OCI-LY7 (cell line): ENCODE measurements at places on chromosomes 12 and 14.
A peak's percentile ranks its signal among the peaks of the same experiment; 100 is the strongest.

GRCh38 chr12:113910751-113911272 lies 55.3 kb downstream of the RBM19 start:
- DNase-seq = no peak

DNA sequence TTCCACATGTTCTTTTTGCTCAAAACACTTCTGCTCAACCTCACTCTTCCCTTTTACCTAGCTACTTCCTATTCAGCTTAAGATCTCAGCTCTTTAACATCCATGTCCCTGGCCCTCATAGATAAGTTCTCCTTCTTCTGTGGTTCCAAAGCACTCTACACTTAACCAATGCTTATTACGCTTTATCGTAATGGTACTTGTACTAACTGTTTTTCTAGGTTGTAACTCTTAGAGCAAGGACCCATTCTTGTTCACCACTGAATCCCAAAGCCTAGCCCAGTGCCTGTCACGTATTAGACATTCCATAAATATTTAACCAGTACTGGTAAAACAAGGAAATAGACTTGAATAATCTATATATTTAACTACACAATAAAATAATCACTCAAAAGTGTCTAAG lies 5.3 kb downstream of the SLC41A2 start:
- no peak for DNase-seq

GRCh38 chr12:101696251-101697196 lies 916 bp upstream of the CHPT1 start:
- DNase-seq = peak; percentile 31

DNA sequence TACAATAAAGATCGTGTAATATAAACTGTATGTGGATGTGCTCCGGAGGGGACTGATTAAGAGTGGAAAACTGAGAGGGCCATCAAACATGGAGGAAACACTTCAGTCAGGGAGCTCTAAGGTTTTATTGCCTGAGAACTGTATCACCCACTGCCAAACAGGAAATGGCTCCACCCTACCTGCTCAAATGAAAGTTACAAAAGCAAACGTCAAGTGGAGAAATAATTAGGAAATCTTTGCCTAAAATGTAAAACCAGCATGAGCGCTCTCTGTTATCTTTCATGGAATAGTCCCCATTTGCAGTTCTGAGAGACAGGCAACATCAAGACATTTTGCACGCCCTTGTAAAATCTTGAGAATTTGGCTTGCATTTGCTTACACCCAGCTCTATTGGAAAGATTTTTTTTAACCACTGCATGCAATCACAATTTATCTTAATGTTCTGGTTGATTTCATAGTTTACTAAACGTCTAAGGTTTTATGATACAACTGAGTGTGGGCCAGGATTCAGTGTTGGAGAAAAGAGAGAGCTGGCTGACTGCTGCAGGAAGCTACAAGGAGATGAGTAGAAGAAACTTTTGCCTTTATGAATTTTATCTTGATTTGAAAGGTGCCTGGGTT lies 344.0 kb upstream of the PRICKLE1 start:
- DNase-seq = no peak

GRCh38 chr12:113932381-113933196 lies 33.5 kb downstream of the RBM19 start:
- DNase-seq = no peak
